ENCODE measurements at places on chromosomes 2 and 18.

DNA sequence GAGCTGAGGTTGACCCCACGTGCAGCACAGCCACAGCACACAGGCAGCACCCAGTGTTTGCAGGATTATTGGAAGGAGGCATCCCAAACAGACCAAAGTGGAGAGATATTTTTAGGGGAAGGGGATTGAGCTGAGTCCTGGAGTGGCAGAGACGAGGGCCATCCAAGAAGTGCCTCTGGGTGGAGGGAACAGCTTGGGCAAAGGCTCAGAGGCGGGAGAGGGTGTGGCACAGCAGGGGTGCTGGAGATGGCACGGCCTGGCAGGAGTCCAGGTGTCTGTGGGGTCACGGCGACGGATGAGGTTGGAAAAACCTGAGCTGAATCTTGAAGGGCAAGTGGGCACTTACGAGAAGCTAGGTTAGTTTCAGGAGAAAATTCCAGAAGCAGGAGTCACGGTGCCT, 60.6 kb downstream of the INHBB start:
- no peak for DNase-seq

GRCh38 chr2:10208736-10209135, 86.2 kb downstream of the RRM2 start:
- no peak for DNase-seq

DNA sequence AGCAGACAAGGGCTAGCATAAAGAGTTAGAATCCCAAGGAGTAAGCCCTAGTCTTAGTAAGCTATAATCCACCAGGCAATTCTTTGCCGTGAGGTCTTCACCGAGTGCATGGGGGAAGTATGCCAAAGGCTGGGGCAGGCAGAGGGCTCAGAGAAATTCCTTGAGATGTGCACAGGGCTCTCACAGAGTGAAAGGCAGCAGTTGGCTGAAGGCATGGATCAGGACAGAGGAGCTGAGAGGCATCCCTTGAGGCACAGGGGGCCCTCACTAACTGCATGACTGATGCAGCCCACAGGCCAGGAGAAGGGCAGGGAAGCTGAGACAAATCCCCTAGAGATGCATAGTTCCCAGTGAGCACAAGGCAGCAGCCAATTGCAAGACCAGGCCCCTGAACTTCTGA, 34.1 kb downstream of the PTH2R start:
- DNase-seq = no peak

GRCh38 chr2:65436824-65437221, 4.4 kb upstream of the SPRED2 start:
- no peak for DNase-seq

DNA sequence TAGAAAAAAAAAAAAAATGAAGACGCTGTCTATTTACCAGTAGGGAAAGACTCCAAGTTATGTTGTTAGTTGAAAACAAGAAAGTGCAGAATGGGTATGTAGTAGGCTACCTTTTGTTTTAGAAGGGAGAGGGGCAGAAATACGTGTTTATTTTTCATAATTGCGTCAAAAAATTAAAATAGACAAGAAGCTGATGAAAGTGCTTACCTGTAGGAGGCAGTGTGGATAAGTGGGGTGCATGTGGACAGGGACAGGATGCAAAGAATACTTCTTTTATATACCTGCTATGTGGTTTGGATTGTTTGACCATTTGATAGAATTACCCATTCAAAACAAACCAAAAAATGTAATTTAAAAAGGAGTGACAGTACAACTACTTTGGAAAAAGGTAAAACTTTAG, 3.0 kb upstream of the GCG start:
- no peak for DNase-seq

DNA sequence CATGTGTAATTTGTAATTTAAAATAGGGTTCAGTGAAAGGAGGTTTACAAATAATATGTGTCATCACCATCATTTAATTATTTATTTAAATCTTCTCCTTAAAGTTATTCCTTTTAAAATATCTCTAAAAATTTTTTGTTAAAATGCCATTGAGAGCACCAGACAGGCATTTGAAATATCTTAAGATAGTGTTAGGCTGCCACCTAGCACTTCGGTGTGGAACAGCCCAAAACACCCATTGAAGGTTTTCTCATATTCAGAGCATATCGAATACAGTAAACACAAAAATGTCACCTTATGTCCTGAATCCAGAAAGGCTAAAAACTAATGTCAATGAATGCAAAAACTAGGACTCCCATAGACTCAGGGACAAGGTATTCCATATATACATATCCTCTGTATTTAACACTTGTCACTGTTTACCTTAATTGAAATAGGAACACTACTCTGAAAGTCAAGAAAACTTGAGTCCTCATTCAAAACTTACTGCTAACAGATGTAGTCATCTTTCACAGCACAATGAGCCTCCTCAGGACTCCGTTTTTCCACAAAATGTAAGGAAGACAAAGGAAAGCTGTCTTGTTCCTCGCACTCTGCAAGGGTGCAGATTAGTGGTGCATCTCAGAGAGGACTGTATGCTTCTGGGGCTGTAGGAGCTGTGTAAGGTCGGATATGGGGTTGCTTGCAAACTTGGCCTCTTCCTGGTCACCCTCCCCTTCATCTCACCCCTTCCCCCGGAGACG, 329.5 kb downstream of the PAX3 start:
- DNase-seq = peak; percentile 2

DNA sequence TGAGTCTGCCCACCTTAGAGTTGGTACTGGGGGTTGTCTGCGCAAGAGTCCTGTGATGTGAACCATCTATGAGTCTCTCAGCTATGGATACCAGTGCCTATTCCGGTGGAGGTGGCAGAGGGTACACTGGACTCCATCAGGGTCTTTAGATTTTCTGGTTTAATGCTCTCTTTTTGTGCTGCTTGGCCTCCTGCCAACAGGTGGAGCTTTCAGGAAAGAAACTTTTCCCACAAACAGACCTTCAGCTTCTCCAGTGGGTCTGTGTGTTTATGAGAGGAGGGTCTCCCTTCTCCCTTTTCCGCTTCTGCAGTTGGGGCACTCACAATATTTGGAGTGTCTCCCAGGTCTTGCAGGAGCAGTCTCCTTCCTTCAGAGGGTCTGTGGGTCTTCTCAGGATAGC, 1721.9 kb upstream of the SLC39A10 start:
- DNase-seq = no peak

DNA sequence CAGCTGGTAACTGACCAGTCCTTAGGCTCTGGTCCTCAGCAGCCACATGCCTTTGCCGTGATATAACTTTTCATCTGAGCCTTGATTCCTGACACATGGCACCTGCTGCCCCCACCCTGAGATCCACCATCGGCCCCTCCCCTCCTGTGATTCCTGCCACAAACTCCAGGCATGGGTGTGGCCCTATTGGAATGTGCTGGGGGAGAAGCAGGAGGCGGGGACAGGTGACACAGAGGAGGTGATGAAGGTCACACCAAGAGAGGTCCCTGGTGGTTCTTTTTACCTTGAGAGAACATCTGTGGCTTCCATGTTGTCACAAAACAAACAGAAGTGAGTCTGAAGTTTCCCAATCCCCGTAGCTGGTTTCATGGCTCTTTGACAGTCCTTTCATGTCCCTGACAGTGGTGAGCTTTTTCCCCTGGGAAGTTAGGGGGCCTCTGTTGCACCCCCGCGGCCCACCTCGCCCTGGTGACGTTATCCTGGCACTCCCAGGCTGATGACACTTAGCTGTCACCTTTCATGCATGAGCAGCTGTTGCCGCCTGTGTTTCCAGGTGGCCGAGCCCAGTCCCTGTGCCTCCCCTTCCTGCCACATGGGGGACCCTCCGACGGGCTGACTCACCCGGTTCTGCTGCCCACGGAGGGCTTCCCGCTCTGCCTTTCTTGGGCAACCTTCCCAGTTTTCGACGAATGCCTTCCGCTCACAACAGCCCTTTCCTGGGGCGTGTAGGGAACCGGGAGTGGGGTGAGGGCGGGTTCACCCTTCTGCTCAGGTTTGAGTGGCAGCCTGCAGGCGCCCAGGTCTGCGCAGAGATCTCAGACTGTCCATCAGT, 66.3 kb upstream of the GLI2 start:
- no peak for DNase-seq

DNA sequence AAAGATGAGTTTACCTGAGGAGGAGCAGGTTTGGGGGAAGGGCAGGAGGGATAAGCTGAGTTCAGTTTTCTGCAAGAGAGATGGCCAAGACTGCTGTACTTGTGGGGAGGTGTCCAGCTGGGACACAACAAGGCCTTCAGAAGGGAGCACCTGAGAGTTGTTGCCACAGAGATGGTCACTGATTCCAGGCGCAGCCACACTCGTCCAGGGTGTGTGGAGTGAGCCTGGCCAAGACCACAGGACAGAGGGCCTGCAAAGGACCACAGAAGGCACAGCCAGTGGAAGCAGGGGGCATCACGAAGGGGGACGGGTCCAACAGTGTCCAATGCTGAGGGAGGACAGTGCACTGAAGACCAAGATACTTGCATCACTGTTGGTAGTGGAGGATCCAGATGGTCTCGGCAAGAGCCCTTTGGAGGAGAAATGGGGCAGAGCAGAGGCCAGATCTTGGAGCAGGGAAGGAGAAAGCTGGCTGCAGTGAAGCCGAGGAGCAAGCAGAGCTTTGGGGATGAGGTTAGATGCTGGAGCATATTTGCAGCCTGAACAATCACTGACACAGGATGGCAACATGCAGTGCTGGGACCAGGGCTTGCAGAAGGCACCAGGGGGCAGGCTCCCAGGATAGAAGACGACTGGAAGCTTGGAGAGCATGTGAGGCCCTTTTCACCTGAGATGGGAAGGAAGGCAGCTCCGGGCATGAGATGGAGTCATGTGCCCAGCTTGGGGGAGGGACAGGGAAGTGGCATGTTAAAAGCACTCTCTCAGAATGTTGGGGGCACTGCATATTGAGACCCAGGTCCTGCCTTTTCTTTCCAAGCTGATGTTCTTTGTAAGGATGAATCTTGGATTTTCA, 214.0 kb downstream of the CYP26B1 start:
- no peak for DNase-seq

- DNase-seq = no peak
These were observed 56.1 kb downstream of the SLC35F5 start for GRCh38 chr2:113700186-113700841.

DNA sequence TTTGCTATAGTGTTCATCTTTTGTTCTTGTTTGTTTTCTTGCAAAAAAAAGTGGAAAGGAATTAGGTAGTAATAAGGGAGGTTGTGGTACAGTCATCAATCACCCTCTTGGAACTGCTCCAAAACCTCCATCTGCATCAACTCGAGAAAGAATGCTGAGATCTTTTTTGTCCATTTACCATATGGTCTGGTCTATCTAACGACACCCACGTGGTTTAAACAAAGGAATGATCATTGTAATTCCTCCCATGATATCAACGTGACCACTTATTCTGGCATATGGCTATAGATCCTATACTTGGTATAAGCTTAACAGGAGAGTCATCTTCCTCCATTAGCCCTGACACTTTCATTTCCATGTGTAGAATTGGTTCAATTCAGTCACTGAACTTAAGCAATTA, 1025.3 kb upstream of the NXPH2 start:
- no peak for DNase-seq

GRCh38 chr2:209768557-209768956, 3.1 kb upstream of the UNC80 start:
- no peak for DNase-seq

GRCh38 chr18:682833-683232, 25.4 kb downstream of the TYMS start:
- no peak for DNase-seq

GRCh38 chr18:58544616-58545337, 84.1 kb downstream of the ALPK2 start:
- no peak for DNase-seq

- no peak for DNase-seq
These were observed 48.4 kb upstream of the NEMP2 start for GRCh38 chr2:190582736-190583506.

All from HS-27A (cell line).